ENCODE measurements at places on chromosomes 3 and 15.

- no peak for DNase-seq
Measured at GRCh38 chr3:99783011-99783573, 34.6 kb upstream of the CMSS1 start.

DNA sequence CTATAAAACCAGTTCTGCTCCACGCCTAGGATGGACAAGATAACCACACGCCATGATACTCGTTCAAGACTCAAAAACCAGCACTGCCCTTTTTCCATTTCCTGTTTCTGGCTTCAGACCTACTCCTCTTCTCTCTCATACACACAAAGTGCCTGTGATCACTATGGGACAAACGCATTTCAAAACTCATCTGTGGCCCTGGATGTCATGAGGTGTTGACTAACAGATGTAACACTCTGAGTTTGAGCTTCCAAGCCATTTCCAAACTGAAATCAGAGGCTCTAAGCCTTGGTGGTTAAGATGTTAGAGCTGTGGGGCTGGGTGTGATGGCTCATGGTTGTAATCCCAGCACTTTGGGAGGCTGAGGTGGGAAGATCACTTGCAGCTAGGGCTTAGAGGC, 55.7 kb upstream of the LMOD3 start:
- DNase-seq, result no peak

DNA sequence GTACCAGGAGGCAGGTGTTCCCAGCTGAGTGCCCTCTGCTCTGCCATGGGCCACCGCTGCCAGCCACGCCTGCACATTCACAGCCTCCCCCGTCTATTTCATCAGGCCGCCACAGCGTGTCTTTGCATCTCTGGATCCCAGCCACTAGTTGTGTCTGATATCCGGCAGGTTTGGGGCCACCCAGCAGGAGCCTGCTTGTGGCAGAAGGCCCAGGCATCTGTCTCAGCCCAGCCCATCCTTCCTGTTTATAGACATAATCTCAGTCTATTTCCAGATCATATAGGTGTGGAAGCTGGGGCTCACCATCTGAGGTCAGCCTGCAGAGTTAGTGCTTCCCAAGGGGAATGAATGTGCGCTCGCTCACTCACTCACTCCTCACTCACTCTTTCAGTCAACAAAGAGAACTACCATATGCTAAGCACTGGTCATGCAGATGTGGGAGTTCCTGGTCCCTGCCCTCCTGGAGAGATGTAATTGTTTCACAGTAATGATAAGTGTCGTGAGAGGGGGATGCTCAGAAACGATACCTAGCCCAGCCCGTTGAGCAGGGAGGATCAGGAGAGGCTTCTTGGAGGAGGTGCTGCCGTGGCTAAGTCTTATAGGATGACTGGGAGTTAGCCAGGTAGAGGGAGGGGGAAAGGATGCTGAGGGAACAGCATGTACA, 60.6 kb downstream of the FGD5 start:
- DNase-seq, result peak; percentile 38

DNA sequence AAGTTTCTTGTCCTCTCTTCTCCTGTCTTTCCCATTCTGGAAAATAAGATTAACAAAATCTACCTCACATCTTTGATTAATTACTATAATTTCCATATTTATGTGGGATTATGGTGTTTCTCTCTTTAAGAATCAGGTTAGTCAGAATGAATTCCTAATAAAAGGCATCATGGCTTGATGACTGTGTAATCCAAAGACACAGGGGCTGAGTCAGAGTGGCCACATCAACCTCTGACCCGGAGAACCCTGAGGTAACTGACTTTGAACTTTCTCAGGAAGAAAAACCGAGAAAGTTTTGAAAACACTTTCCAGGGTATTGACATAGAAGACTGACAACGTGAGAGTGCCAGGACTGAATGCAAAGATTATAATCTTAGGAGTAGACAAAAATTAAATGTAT, 170.3 kb upstream of the MCTP2 start:
- no peak for DNase-seq

GRCh38 chr15:100186960-100187359, 154.8 kb downstream of the ADAMTS17 start:
- DNase-seq, result no peak

DNA sequence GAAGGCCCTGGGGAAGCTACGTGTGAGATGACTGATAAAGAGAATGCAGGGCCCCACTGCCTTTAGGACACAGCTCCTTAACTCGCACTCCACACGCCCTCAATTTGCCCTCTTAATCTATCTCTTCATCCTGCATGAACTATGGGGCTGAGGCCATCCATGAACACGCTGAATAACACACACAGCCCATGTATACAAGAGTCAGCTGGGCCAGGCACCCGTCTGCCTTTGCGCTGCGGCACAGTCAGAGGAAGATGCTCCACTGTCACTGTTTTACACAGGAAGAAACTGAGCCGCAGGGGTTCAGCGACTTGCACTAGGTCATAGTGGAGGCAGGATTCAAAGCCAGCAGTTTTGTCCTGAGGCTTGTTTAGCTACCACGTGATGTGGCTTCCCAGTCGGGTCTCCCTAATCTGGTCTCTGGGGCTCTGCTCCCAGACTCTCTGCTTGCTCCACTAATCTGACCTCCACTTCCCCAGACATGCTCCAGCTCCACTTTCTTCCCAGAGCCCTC, 43.9 kb downstream of the TLE3 start:
- no peak for DNase-seq

All from activated naive CD4-positive, alpha-beta T cell (primary cell).